ENCODE measurements at places on chromosomes 2 and 18.

GRCh38 chr18:58288921-58289797, 245.1 kb downstream of the NEDD4L start:
- DNase-seq, result no peak

DNA sequence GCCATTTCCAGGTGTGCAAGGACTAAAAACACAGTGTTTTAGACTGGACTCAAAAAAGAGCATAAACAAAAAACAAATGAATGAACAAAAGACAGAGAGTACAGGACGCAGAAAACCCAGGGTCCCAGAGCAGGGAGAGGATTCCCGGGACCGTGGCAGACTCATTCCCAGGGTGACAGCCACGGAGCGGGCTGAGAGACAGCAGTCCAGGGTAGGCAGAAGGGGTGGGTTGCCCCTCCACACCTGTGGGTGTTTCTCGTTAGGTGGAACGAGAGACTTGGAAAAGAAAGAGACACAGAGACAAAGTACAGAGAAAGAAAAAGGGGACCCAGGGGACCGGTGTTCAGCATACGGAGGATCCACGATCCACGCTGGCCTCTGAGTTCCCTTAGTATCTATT, 273.4 kb downstream of the EIPR1 start:
- no peak for DNase-seq

DNA sequence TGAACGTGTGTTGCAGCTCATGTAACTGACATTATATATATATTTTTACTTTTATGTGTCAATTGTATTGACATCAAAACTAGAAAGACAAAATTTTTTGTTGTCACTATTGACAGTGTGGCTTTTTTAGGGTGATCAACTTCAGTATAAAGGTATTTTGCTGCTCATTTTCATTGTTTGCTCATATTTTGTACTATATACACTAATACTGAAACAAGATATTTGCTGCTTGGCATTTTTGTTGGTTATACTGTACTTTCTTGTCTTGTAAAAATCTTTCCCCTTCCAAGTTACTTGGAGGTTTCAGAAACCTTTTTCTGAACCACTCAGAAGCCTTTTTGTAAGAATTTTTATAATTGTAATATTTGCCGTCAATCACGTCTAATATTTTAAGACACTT, 16.5 kb downstream of the AFTPH start:
- DNase-seq, result no peak

GRCh38 chr2:1837022-1837421, 92.7 kb upstream of the PXDN start:
- DNase-seq, result no peak

GRCh38 chr18:68817584-68817983, 19.7 kb downstream of the CCDC102B start:
- no peak for DNase-seq

DNA sequence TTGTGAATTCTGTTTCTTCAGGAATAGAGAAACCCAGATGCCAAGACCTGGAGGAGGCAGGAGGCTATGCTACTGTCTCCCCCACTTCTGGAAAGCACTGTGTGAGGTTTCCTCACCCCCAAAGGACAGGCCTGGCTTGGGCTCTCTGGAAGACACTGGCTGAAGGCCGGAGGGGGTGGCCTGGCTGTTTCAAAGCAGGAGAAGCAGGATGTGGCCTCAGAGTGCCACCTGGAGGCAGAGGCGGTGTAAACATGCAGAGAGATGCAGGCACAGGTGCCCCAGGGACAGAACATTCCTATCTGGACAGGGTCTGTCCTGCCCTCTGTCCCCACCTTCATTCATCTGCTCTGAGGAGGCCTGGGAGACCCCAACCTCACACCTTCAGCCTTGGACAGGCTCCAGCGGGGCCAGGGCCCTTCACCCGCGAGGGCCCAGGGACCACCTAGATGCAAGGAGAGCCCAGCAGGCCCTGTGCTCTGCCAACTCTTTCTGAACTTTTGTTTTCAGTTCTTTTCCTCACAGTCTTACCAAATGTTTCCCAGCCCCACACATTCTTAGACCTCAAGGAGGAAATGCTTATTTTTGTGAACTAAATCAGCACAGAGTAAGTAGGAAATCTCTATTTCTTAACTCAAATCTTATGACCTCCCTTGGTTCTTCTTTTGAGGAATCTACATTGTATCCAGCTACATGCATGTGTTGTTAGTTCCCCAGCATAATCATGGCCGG, 79.2 kb downstream of the LONRF2 start:
- no peak for DNase-seq

Measured in cerebellar nuclear complex (tissue), 1 donor.